AG09319 (cell line): ENCODE measurements at places on chromosomes 5 and 9.

DNA sequence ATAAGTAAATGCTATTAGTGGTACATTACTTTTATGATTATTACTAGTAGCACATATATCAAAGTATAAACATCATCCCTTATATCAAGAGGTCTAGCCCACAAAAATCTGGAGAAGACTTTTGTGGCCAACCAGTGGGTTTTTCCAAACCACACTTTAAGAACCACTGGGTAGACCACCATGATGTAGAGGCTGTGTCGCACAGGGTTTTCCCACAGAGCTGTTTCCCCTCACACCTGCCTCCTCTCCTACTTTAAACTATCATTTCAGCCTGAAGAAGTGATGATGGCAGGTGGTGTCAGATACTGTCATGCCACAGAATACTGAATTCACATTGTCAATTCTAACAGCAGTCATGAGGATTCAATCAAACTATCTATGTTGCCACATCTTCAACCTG lies 109.2 kb downstream of the FBXW11 start:
- DNase-seq, result no peak

DNA sequence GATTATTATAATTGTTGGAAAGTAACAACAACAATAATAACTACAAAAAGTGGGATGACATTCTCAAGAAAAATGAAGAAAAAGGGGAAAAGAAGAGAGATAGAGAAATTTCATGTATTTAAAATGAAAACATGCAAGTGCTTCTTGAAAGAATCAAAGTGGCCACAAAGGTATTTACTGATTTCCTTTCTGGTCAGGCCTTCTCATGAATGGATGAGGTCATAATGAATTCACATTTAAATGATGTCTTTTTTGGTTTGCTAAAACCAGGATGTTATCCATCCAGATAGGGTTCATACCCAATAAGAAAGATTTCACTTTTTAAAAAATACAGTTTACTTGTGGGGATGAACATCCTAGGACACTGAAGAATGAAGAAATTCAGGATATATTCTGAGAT lies 446.4 kb upstream of the PTGER4 start:
- no peak for DNase-seq

GRCh38 chr9:33430942-33431341 lies 16.5 kb downstream of the AQP3 start:
- no peak for DNase-seq

DNA sequence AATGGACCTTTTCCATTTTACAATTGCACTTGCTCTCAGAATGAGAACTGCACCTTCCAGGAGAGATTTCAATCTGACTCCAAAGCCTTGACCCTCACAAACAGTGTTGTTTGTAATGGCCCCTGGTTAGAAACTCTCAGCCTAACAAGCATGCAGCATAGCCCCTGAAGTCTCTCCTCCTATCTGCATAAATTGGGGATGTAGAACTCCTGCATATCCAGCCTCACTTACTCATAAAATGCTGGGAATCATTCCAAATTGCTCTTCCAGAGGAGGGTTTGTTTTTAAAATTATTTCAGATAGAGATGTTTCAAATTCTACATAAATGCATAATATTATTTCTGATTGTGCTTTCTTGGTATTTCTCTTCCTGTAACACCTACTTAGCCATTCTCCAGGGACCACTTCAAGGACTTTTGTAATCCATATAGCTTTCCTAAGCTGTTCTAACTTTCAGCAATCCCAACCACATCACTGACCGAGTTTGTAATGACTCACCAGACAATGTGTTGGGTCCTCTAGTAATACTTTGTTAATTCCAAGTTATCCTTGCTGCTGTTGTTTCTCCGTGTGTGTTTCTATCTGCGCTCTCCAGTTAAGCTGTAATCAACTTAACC lies 143.8 kb upstream of the CCDC152 start:
- DNase-seq, result no peak

GRCh38 chr5:2111569-2112105 lies 228.9 kb upstream of the IRX4 start:
- DNase-seq, result no peak

DNA sequence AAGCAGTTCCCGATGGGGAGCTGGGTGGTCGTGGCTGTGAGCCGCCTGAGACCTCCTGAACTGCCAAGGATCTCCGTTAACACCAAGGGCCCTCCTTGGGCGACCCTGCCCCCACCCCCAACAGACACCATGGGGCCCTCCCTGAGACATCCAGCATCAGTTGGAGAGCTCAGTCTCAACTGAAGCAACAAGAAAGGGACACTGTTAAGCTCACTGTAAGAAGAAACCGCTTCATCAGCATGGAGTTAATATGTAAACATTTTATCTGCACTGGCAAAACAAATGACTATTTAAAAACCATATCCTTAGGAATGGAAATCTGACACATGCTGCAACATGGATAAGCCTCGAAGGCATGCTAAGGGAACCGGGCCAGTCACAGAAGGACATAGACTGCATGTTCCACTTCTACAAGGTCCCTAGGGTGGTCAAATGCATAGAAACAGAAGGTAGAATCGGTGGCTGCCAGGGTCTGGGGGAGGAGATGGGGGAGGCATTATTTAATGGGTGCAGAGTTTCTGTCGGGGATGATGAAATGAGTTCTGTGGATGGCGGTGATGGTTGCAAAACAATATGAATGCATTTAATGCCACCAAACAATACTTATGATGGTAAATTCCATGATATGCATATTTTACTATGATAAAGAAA lies 47.4 kb downstream of the ROR2 start:
- no peak for DNase-seq

DNA sequence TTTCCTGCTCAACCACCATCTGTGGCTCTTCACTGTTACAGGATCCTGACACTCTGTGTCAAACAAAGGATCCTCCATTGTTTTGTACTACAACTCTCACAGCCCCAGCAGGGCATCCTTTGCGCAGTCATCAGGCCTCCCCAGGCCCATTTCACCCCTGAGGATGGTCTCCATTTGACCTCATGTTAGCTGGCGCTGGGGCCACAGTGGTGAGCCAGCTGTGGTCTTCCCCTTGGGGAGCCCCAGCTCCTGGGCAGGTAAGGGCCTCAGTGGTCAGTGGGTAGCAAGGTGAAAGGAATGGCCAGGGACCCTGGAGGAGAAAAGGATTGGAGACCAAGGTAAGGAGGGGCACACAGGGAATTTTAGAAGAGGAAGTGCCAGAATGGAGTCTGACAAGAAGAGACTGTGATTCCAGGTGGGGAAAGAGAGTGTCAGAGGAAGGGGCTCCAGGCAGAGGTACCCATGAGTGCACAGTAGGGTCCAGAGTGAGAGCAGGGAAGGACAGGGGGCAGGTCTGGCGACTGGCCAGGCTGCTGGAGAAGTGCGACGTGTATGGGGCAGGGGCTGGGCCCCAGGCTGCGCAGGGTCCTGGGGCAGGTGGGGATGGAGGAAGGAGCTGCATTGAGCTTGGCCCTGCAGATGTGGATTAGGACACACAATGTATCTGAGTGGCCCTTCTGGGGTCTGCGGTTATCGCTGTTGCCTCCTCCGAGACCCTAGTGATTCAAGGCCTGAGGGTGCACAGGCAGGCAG lies 109.9 kb downstream of the PHF2 start:
- no peak for DNase-seq

- DNase-seq, result no peak
Measured at GRCh38 chr9:93648836-93649235, 72.5 kb downstream of the PHF2 start.

DNA sequence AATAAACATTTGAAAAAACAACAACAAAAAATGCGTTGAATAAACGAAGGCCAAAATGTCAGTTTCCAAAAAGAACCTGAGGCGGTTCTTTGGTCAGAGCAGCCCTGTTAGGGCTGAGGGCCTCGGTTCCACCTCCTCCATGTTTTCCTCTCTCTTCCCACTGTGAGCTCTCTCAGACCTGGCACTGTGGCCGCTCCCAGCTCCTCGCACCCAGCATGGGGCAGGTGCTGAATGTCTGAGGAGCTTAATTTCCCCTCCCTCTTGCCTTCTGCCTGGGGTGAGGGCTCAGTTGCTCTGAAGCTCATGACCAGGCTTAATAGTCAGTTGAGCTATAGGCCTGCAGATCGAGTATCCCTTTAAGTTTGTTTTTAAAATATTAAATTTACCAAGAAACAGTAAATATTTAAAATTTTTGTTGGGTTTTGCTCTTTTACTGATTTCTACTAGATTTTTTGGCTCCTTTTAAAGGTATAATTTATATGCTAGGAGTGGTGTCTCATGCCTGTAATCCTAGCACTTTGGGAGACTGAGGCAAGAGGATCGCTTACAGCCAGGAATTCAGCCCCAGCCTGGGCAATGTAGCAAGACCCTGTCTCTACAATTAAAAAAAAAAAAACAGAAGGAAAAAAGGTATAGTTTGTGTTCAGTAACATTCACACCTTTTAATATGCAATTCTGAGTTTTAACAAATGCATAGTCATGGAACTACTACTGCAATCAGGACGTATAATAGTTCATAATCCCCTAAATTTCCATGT lies 28.1 kb downstream of the DAPK1 start:
- DNase-seq, result no peak

GRCh38 chr5:1913578-1913977 lies 30.9 kb upstream of the IRX4 start:
- DNase-seq, result no peak

DNA sequence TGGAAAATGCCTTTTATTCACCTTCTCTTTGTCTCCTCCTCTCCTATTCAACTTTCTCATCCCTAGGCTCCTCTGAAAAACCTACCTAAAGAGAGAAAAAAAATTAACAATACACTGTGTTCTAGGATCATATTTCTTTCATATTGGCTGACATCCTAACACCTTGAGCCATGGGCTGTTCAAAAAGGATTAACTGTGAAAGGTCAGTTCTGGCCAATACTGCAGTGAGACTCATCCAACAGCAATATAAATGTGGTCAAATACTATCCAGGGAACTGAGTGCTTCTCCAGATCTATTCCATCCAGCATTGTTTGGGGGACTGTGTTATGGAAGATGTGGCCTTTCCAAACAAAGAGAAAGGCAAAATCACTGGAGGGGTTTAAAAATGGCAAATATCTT lies 131.1 kb upstream of the MOCS2 start:
- no peak for DNase-seq

DNA sequence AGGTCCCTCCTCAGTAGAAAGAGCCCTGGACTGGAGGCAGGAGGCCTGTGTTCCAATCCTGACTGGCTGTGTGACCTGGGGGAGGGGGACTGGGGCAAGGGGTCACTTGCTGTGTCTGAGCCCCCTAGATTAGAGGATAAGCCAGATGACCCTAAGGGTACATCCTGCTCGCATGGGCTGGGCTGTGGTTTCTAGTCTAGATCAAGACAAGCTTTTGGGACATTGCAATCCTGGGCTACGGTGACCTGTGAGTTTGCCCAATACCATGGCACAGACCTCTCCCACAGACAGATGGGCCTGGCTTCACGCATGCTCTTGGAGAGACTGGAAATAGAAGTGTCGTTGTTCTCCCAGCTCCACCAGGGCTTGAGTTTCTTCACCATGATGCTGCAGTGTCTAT lies 27.0 kb downstream of the NDUFA8 start:
- no peak for DNase-seq

GRCh38 chr5:35816881-35817521 lies 39.7 kb upstream of the IL7R start:
- no peak for DNase-seq

DNA sequence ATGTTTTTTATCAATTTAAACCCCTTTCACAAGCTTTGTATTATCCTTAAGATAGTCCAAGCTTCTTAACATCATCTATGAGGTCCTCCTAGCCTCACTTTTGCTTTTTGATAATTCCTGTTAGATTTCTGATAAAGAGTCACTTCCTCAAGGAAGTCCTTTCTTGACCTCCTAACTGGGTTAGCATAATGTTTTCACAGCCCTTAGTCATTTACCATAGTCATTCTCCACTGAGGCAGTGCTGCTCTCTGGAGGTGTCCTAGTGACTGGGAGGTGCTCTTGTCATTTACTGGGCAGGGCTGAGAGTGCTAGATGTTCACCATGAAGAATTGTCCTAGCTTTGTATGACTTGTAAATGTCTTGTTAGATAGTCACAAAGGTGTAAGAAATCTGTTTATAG lies 26.4 kb downstream of the TNPO1 start:
- DNase-seq, result no peak

DNA sequence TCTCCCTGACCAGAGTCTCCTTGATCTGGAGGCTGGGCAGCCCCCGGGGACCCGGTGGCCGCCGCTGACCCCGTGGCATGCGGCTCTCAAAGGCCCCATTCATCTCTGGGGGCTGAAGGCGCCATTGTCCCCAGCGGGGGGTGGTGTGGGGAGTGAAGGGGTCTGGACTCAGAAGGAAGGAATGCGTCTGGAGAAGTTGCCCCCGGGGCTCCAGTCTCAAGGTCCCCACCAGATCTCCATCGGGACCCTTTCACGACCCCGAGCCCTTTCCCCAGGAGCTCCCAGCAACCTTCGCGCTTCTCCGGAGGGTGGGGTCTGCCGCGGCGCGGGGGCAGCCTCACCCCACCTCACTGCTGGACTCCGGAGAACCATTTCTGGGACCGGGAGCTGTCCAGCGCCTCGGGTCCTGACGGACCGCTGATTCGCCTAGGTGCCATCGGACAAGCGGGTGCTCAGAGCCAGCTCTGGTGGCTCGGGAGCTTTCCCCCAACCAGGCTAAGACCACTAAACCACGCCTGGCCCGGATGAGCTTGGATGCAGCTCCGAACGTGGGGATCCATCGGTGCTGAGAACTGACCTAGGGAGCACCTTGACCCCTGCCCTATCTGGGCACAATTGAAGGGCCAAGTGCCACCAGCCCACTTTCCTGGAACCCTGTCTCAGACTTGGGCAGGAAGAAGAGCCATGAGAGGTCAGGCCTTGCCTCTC lies 5.1 kb upstream of the PCDH1 start:
- no peak for DNase-seq

- DNase-seq, result no peak
Measured at GRCh38 chr9:89562186-89562814, 42.5 kb upstream of the GADD45G start.

GRCh38 chr5:114360816-114361723 lies 800 bp upstream of the KCNN2 start:
- DNase-seq, result no peak

DNA sequence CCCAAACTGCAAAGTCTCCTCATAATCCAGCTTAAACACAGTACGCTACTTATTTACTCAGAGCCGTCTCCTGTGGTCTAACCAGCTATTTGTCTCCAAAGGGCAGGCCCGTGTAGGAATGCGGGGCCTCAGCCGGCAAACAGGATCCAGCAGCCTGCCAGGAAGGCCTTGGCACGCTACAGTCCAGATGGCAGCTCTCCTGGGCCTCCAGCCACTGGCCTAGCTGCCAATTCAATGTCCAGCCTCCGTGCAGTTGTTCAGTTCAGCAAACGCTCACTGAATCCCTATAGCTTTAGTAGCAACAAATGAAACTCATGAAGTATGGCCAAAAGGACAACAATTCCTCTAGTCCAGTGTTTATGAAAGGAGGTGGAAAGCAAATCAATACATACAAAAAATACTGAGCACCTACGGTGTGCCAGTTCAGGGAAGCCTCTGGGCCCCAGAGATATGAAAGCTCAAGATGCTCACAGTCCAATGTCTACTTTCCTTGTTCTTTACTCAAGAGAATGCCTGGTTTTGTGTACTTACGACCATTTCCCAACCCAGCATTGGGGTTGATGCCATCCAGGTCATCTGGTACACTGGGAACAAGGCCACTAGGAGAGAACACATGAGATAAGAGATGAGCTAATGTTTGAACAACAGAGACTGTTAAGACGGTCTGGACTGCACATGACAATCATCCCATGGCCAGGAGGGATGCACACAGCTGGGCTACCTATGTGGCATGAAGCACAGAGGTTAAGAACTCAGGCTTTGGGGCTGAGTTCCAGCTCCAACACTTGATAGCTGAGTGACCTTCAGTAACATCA lies 8.3 kb downstream of the CDK5RAP2 start:
- peak; percentile 95 for DNase-seq
